Nephron progenitor cell (in vitro differentiated cells): ENCODE measurements at places on chromosomes 7 and 10.

- H3K36me3 ChIP-seq: no peaks in the 10 kb centered on the region
- peaks cover 80% of the 10 kb centered on the region for H3K27me3 ChIP-seq
- peak overlapping the region; percentile 18 for H3K4me3 ChIP-seq
- no peak for DNase-seq
- no peak overlapping the region for H3K27ac ChIP-seq
Observed at GRCh38 chr10:71394926-71395562, 1.7 kb upstream of the CDH23 start.

GRCh38 chr10:90859321-90859751 is 1.5 kb upstream of the HTR7 start:
- peak overlapping the region; percentile 86 for H3K4me3 ChIP-seq
- no peaks in the 10 kb centered on the region for H3K36me3 ChIP-seq
- H3K4me1 ChIP-seq: peaks cover 4% of the 10 kb centered on the region
- H3K27me3 ChIP-seq: peaks cover 65% of the 10 kb centered on the region
- DNase-seq: no peak

DNA sequence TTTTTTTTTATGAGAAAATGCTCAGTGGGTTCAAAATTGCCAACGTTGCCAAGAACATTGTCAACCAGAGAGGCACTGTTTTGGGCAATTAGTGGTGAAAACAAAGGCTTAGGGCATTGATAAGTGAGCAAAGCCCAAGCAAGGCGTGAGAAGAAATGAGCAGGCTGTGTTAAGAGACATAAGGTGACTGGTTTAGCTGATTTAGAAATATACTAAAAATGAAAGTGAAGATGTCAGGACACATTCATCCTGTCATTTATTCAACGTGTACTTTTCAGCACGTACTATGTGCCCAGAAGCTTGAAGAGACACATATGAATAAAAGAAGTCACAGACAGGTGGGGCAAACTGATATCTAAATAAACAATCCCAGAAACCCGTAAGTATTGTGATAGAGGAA is 31.8 kb downstream of the AOAH start:
- no peaks in the 10 kb centered on the region for H3K27me3 ChIP-seq
- no peak for DNase-seq
- no peaks in the 10 kb centered on the region for H3K4me1 ChIP-seq
- no peaks in the 10 kb centered on the region for H3K36me3 ChIP-seq

DNA sequence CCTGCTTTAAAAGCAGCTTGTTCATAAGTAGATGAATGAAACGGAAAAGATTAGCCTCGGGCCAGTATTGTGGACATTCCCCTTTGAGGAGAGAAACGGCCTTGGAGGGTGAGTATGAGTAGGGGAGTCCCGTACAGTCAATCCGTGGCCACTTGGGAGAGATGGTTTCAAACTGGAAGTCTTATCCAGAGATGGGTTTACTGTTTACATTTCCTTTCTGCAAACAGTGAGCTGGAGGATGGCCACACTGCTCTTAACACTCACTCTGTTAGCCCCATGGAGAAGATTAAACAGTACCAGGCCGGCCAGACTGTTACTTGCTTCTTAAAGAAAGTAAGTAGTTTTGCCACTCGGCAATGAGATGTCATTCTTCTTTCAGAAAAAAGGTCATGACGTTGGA is 20.3 kb downstream of the CALHM2 start:
- peaks cover 71% of the 10 kb centered on the region for H3K36me3 ChIP-seq
- peaks cover 3% of the 10 kb centered on the region for H3K27me3 ChIP-seq
- no peak for DNase-seq
- no peaks in the 10 kb centered on the region for H3K4me1 ChIP-seq

GRCh38 chr10:118012952-118013525 is 33.7 kb downstream of the RAB11FIP2 start:
- DNase-seq: no peak
- no peak overlapping the region for H3K27ac ChIP-seq
- H3K36me3 ChIP-seq: peaks cover 10% of the 10 kb centered on the region
- H3K4me3 ChIP-seq: no peak overlapping the region
